CD4-positive, alpha-beta T cell treated with Interleukin-4 for 1 hour (primary cell): ENCODE measurements at places on chromosomes 7 and 10.

DNA sequence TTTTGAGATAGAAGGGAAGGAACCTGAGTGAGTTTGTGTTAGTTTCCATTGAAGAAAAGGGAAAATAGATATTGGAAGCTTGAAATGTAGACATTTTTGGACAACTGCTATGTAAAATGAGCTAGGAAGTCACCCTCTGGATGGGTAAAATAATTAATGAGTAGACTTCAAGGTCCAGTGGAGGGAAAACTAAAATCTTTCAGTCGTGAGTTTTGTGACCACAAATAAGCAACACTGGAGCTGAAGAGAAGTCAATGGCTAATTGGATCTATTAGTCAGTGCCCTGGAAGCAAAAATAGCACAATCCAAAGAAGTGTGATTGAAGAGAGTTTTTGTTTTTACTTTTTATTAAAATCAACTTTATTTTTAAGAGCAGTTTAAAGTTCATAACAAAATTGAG, 123.4 kb downstream of the MYO3A start:
- DNase-seq = no peak

GRCh38 chr7:110964775-110965174, 126.2 kb upstream of the LRRN3 start:
- no peak for DNase-seq

DNA sequence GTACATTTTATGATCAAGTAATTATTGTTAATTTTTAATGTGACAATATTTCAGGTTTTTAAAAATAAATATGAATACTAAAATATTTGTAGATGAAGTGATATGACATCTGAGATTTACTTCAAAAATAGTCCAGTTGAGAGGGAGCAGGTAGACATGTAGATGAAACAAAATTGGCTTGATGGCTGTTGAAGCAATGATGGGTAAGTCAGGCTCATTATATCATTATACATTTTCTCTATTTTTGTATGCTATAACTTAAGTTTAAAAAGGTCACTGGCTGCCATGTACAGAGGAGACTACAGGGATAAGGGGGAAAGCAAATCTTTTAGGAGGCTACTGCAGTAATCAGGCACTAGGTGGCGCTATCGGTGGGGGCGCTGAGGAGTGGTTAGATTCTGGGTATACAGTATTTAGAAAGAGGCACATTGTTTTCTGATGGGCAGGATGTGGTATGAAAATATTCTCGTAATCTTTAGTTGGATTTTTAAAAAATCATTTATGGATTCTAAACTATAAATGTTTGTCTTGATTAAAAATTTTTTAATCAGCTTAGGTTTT, 189.8 kb upstream of the IMMP2L start:
- peak; percentile 37 for DNase-seq

DNA sequence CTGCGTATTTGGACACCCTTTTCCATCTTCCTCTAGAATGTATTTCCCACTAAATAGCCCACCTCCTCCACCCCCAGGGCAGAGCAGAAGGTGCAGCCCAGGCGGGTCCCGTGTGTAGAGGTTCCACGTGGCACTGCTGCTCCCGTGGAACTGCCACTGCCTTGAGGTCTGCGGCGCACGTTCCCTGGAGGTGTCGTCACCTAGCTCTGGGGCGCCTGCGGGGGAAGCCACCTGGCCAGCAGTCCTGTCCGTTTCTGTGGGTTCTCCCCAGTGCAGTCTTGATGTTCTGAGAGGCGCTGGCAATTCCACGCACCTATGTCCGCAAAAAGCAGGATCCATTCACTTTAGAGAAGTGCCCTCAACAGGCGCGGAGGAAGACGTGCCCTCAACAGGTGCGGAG, 21.9 kb downstream of the BNIP3 start:
- no peak for DNase-seq

DNA sequence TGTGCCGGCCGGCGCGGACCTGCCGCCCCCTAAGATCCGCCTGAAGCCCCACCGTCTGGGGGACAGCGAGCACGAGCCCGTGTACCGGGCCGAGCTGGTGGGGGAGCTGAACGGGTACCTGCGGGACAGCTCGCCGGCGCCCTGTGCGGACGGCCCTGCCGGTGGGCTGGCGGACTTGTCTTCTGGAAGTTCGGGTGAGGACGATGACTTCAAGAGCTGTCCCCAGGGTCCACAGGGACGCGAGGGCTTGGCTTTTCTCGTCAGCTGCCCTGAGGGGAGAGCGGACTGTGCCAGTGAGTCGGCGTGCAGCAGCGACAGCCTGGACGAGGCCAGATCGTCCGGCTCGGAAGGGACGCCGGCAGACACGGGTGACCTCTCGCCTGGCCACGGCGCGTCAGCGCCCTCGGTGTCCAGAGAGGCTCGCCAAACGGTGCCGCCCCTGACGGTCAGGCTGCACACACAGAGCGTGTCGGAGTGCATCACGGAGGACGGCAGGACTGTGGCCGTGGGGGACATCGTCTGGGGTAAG, 8.5 kb downstream of the PWWP2B start:
- no peak for DNase-seq

DNA sequence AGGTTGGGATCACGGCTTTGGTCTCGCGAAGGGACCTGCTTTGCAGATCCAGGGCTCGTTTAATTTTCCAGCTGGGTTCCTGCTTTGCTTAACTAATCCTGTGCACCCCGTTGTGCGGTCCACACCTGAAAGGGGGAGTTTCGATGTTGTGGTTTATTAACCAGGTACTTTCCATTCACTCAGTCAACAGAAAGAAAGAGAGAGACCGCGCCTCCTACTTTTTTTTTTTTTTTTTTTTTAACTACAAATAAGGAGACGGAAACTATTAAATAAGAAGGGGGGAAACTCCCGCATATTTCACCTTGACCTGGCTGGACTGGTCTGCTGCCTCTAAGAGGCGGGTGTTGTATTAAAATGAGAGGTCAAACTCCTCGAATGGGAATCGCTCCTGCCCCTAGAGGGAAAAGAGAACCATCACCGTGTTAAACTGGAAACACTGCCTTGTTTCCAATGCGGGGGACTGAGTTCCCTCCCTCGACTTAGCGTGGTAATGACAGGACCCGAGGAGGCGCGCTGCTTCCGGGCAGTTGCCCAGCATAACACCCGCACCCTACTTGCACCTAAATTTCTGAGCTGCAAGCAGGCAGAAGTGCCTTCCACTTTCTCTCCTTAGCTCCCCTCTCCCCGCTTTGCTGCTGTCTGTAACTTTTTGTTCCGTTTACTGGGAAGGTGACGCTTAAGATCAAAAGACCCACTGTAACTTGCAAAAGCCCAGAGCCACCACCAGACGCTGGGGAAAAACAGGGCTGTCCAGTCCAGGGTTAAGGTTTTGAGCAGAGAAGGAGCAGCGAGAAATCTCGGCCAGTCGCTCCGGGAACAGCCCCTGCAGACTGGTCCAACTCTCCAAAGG, 1.1 kb upstream of the ITGB8 start:
- DNase-seq = no peak

- DNase-seq = peak; percentile 91
Observed at GRCh38 chr10:133336577-133337369, at the start of gene CALY. Gene CALY, minus strand, starts transcription at chr10:133336896. Its CDS starts 7,907 bp downstream, at chr10:133328989.

DNA sequence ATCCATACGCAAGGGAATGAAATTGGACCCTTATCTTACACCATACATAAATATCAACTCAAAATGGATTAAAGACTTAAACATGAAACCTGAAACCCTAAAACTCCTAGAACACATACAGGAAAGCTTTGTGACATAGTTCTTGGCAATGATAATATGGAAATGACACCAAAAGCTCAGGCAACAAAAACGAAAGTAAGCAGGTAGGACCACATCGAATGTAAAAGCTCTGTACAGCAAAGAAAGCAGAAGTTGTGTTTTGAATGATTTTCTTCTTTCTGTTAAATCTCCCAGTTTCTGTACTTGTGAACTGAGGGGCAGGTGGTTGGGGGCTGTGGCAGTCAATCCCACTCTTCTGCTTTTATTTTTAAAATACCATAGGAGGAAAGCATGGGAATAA, 368.4 kb upstream of the PODXL start:
- no peak for DNase-seq

GRCh38 chr10:49119746-49120145, 4.4 kb upstream of the VSTM4 start:
- DNase-seq = no peak

DNA sequence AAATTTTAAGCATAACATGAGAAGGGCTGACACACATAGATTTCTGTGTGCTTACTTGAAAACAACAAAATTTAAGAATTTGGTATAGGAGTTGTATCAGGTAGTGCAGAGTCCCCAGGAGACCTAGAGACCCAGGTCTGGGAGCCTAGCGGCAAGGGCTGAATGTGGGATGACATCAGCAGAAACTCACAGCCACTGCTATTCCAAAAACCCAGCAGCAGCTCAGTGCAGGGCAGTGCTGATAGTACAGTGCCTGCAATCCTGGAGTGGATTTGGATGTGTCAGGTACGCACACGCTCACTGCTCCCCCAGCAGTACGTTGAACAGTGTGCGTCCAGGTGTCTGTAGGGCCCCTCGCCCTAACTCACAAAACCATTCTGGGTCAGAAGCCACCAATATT, 87.1 kb downstream of the EGFR start:
- DNase-seq = no peak

DNA sequence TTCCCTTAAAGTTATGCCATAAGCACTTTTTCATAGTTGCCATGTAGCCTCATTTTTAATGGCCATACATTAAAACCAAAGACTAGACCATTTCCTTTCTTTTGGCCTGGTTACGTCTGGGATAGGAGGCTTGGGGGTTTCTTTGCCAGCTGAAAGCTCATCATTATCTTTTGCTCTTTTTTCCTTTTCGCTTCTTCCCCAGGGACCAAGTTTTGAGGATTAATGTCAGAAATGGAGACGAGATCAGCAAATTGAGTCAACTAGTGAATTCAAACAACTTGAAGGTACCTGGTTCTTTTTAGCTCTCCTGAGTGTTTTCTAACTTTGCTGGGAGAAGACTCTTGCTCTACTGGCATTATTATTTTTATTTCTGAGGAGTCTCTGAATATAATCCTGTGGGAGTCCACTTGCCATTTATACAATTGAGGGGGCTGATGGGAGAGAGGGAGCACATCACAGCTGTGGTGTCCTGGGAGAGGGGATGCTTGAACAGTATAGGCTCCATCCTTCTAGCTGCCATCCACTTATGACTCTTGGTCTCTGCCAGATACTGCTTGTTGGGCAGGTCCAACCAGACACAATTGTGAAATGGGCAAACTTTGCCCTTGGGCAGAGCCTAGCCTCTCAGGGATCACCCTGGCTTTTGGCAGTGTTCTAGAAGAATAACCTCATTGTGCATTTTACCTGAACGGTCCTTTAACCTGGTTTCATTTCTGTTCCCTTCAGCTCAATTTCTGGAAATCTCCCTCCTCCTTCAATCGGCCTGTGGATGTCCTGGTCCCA, 5.8 kb downstream of the CPA4 start:
- no peak for DNase-seq

GRCh38 chr7:112510743-112511110, 29.9 kb downstream of the LSMEM1 start:
- DNase-seq = no peak
